ENCODE measurements at places on chromosomes 3 and 15.

DNA sequence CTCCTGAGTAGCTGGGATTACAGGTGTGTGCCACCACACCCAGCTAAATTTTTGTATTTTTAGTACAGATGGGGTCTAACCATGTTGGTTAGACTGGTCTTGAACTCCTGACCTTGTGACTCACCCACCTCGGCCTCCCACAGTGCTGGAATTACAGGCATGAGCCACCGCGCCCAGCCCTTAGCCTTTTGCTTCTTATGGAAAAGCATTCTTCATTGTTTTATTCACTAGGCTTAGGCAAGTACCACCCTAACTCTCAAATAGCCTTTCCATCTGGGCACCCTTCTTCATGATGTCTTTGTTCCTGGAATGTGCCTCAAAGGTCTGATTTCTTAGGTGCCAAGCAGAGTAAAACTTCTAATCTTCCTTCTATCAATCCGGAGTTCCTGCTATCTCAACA lies 641.8 kb downstream of the FHIT start:
- no peak for DNase-seq

DNA sequence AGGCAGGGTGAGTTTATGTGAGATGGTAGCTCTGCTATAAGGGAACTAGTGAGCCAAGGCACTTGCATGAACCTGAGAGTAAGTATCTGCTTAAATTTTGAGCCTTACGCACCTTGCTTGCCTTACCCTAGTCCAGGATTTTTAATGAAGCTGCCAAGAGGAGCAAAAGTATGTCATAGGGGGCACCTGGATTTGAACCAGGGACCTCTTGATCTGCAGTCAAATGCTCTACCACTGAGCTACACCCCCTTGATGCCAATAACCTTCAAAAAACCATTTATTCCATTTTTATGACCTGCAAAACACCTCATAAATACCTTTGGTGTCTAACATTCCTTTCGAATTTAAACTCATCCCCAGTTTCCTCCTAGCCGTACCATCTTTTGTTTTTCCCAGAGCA lies 88.3 kb upstream of the ACP3 start:
- DNase-seq, result no peak

GRCh38 chr3:67858492-67858891 lies 204.1 kb upstream of the SUCLG2 start:
- DNase-seq, result no peak

DNA sequence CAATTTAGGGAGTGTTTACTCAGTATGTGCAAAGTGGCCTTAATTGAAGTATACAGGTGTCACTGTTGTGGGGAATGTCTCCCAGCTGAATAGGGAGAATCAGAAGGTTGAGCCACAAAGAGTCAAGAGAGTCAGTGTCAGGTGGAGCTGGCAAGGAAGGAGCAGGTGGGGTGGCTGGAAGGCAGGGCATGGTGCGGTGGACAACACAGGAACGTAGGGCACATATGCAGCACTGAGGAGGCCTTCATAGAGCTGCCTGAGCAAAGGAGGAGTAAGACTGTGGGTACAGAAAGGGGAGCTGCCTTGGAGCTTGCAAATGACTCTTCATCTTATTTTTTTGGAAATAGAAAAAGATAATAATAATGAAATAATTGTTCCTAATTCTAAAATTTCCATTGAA lies 20.0 kb downstream of the ARHGEF3 start:
- no peak for DNase-seq

- no peak for DNase-seq
Observed at GRCh38 chr3:112611752-112612515, 29.0 kb downstream of the CCDC80 start.

DNA sequence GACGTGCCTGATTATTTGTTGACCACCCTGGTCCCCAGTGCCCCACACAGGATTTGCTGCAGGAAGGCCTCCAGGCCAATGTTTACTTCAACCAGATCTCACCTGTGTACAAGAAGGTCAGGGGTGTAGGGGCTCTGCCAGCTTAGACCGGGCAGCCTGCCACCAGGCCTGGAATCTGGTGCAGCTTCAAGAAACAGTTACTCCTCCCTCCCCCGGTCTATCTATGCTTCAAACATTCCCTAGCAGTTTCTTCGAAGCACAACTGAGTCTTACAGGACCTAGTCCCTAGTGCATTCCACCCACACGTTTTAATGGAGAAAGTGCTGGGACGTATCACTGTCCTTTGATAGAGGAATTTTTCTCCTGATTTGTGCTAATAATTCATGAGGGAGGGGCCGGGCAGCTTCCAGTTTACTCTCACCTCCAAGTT lies 8.0 kb downstream of the SH3BP5 start:
- no peak for DNase-seq

DNA sequence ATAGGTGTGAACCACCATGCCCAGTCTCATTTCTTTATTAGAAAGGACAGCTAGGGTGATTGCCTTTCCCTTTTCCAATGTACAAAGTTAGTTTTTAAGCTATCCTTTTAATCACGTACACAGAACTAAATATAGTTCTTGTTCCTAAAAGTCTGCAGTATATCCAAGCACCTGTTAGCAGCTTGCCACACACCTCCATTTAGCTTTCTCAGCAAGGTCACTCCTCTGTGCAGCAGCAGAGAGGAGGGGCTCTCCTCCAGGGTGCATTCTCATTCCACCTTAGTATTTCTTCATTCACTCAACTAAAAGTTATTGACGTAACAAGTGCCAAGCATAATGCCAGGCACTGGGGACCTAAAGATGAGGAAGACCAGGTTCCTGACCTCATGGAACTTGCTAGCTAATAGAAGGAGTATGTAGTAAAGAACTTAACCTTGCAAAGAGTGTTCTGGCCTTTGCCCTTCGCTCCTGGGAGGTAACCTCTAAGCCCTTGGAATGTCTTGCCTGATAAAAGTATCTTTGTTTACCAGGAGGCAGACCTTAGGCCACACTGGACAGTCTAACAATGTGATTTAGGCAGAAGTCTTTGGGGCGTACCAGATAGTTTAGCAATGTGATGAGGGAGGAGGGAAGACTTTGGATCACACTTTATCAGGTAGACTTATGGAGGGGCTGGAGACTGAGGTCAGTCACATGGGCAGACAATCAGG lies 12.7 kb upstream of the PTPN9 start:
- DNase-seq, result no peak

GRCh38 chr3:50274371-50275104 lies 4.3 kb upstream of the LSMEM2 start:
- DNase-seq, result peak; percentile 72

DNA sequence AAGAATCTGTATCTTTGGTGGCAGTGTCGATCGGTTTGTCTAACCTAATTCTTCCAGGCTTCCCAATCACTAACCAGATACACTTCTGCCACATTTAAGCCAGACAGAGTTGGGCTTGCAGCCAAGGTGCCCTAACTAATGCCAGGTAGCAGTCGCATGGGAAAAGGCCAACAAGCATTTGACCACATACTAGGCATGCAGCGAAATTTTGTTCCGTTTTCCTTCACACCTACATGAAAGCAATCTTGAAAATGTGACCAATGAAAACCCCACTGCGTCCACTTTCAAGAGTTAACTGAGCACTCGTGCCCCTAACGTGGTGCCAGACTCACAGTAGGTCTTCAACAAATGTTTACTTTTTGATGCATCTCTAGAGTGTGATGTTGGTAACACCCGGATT lies 192.2 kb upstream of the TPM1 start:
- no peak for DNase-seq

GRCh38 chr3:15055019-15055557 lies 10.0 kb downstream of the MRPS25 start:
- DNase-seq, result peak; percentile 62

GRCh38 chr3:174477491-174477890 lies 381.6 kb upstream of the NAALADL2 start:
- no peak for DNase-seq

DNA sequence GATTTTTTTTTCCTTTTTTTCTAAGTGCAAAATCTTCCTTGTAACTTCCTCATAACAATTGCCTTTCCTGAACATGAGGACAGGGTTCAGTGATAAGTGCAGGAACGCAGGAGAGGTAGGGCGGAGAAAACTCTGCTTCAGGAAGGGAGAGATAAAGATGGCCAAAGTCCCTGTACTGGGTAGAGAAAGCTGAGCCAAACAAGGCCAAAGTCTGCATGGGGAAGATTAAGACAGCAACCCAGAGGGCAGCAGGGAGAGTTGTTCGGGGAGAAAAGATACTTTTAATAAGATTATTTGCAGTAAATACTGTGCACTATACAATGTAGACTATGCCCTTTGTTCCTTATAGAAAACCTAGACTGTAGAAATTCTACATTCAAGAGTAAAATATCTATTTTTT lies 55.4 kb upstream of the LRRFIP2 start:
- DNase-seq, result no peak

- DNase-seq, result no peak
Observed at GRCh38 chr15:31487811-31488436, 161.3 kb downstream of the KLF13 start.

- no peak for DNase-seq
Observed at GRCh38 chr15:83276661-83277060, 7.8 kb downstream of the BNC1 start.

GRCh38 chr3:147370349-147370748 lies 36.0 kb downstream of the ZIC4 start:
- DNase-seq, result no peak

GRCh38 chr15:34793071-34793470 lies 2.3 kb downstream of the ACTC1 start:
- DNase-seq, result no peak

DNA sequence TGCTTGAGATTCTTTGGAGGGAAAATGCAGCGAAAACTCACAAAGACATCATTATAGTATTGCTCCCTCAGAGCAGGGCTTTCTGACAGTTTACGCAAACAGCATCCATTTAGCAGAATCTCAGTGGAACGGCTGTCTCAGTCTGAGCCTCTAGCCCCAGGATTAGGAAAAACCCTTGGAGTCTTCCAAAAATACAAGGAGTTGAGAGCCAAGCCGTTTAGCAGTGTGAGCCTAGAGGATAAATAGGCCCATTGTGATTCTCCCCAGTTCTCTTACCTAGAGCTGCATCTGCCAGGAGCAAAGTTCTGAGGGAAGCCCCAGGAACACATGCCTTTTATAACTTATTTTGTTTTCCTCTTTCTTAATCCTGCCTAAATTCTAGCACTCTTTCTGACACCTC lies 359.6 kb downstream of the NTRK3 start:
- no peak for DNase-seq

DNA sequence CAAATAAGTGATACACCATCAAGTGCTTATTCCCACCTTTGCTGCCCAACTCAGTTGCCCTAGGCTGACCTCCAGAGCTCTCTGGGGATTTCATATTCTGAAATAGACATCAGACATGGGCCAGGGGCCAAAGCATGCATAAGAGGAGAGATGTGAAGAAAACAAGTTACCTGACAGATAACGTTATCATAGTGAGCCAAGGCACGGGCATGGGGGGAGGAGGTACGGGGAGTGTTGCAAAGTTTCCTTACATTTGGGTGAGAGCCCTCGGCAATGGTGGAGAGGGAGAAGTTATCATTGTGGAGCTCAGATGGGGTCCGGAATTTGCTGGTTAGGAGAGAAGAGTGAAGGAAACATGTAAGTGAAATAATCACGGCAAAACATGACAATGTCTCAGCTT lies 9.8 kb downstream of the CSPG5 start:
- DNase-seq, result no peak

DNA sequence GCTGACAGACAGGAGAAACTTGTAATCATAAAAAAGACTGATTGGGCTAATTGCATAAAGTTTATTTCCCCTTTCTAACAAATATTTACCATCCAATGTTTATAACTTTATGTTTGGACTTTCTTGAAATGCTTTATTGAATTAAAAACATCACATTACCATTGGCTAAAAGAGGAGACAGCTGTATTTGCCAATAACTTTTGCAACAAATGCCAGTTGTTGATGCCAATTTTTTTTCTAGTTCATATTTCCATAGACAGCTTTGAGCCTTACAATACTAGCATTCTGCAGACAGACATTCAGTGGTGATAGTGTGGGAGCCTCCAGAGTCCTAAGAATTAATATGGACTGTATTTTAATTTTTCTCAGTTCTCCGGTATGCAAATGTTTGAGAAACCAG lies 198.4 kb downstream of the ADAMTS17 start:
- DNase-seq, result no peak

DNA sequence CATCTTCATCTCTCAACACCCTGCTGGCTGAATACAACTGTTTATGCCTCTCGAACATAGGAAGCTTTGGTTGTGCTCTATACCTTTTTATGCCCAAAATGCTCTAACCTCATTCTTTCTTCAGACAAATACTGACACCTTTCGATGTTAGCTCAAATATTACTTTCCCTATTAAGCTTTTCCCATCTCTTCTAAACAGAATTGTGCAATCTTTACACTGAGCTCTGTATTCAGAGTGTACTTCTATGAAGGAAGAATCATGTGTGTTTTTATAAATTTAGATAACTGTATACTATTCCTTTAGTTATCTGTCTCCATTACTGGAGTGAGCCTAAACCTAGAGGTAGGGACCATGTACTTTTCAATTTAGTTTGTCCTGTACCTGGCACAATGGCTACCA lies 1.6 kb downstream of the EFHB start:
- DNase-seq, result no peak

DNA sequence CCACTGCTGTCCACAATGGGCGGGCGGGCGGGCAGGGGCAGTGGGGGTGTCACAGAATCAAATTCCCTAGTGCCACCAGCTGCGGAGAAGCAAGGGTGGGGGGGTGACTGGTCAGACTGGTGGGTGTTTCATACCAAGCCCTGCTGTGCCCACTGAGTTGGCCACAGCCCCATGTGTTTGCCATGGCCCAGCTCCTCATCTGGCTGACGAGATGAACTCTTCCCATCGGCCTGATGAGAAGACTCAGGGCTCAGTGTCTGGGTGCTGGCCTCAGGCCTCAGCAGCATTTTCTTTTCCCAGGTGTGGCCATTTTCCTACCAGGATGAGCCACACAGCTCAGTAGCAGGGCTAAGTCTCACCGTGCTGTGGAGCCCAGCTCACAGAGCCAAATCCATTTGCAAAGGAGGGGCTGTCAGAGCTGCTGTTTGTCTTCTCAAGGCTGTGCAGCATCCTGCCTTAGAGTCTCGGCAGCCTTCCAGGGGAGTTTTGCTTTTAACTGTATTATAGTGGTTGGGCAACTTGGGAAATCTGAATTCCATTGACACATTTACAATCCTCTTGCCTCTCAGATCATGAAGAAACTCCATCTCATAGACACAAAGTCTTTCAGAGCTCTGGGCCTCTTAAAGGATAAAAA lies 176.8 kb downstream of the ABHD5 start:
- DNase-seq, result no peak

DNA sequence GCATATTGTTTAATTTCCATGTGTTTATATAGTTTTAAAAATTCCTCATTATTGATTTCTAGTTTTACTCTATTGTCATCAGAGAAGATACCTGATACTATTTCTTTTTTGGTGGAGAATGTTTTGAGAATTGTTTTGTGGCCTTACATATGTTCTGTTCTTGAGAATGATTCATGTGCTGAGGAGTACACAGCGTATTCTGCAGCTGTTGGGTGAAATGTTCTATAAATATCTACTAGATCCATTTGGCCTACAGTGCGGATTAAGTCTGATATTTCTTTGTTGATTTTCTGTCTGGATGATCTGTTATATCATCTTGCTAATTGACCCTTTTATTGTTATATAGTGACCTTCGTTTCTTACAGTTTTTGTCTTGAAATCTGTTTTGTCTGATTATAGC lies 109.7 kb downstream of the UBE2E2 start:
- DNase-seq, result no peak

- DNase-seq, result no peak
Observed at GRCh38 chr3:46369151-46369550, 1.6 kb upstream of the CCR5 start.

- DNase-seq, result no peak
Observed at GRCh38 chr3:118472586-118472985, 562.1 kb downstream of the IGSF11 start.

GRCh38 chr3:181730316-181730715 lies 18.6 kb downstream of the SOX2 start:
- DNase-seq, result no peak

- DNase-seq, result no peak
Observed at GRCh38 chr15:91223863-91224262, 123.8 kb downstream of the SV2B start.

Data from activated CD4-positive, alpha-beta T cell treated with anti-CD3 and anti-CD28 coated beads for 4 hours (primary cell).